B cell (primary cell): ENCODE measurements at places on chromosomes 6 and 20.

DNA sequence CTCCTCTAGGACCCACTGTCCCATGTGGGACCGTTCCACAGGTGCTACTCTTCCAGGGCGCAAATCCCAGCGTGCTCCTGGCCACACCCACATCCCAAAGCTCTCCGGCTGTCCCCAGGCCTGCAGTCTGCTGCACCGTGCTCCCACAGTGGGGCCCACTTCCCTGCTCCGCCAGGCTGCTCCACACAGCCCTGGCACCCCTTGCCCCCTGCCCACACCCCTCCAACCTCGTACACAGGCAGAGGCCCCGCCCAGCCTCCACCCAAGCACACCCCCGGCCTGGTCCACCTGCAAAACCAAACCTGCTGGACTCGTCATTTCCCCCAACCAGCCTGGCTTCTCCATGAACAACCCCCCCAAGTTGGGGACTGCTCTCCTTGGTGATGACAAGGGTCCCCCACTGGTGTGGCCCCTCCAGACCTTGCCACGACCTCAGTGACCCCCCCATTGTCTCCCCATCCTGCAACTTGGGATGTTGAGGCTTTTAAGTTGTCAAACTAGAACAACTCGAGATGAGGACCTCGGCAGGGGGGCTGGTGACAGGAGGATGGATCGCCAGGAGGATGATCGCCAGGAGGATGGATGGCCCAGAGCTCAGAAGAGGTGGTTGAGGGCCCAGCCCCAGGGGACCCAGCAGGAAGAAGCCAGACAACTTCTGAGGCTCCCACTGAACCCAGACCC, 27.1 kb downstream of the YTHDF1 start:
- DNase-seq: no peak

DNA sequence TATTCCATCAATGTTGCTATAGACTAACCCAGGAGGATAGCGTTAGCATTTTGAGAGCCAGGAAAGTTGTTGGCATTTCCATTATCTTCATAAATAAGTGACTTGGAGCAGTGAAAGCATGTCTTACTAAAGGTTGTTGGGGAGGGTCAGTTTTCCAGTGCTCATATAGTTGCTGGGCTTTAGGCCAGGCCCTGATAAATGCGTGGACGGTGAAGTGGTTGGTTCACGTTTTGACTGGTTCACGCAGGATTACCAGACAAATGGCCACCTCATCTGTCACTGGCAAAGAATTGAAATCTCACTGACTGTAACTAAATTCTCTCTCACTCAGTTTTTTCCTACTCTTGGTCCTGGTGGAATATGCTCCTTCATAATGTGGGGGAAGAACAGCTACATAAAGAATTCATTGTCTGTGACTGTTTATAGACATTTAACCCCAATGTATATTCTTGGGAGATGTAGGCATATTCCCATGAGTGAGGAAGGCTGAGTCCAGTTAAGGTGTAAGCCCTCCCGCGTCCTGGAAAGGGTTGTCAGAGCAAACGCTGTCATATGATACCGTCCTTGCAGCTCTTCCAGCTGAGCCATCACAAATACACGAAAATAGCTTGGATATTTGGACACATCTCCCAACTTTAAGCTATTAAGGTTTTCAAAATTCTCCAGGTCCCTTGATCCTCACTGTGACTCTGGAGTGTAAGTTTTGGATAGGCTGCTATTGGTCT, 27.8 kb downstream of the LRRC1 start:
- no peak for DNase-seq

GRCh38 chr20:61291166-61291829, 39.2 kb downstream of the CDH4 start:
- no peak for DNase-seq

- no peak for DNase-seq
Observed at GRCh38 chr20:30949761-30950160, 307.7 kb upstream of the DEFB115 start.

- no peak for DNase-seq
Observed at GRCh38 chr20:60630609-60631008, 621.5 kb upstream of the CDH4 start.
